LNCaP clone FGC (cell line): ENCODE measurements at places on chromosomes 5 and 9.
A peak's percentile ranks its signal among the peaks of the same experiment; 100 is the strongest.

DNA sequence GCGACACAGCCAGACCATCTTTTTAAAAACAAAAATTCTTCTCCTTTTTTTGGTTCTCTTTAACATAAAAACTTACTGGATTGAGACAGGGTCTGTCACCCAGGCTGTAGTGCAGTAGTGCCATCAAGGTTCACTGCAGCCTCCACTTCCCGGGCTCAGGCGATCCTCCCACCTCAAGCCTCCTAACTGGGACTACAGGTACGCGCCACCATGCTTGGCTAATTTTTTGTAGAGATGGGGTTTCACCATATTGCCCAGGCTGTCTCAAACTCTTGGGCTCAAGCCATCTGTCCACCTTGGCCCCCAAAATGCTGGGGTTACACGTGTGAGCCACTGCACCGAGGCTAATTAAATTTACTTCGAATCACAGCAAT is 13.8 kb downstream of the HNRNPK start:
- no peak for DNase-seq

GRCh38 chr5:38431242-38431853 is 125.1 kb downstream of the LIFR start:
- DNase-seq, result no peak

DNA sequence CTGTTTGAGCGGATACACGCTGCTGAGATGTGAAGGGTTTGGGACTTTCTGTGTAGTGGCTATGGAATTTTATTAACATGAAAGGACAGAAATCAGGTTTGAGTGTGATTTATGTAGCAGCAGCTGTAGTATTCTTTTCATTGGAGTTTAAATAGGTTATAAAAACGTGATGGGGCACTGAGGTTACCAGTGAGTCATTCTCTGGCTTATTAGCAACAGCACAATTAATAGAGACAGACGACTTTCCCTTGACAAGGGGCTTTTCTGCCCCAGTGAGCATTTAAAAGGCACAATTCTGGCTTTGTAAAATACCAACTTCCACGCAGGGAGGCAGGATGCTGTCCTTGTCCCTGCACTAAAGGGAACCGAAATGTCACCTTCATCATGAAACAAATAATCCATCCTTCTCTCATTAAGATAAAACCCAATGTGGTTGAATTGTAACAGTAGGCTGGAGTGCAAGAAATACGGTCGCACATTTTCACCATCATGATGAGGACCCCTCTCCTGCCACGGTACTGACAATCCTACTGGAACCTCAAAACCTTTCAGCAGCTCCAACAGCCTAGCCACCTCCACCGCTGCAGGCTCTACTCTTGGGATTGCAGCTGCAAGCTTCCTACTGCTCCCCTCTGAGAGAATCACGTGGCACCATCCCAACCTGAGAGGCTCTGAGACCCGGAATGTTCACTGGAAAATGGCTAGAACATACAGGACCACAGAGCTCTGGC is 293.9 kb downstream of the IRX1 start:
- no peak for DNase-seq

DNA sequence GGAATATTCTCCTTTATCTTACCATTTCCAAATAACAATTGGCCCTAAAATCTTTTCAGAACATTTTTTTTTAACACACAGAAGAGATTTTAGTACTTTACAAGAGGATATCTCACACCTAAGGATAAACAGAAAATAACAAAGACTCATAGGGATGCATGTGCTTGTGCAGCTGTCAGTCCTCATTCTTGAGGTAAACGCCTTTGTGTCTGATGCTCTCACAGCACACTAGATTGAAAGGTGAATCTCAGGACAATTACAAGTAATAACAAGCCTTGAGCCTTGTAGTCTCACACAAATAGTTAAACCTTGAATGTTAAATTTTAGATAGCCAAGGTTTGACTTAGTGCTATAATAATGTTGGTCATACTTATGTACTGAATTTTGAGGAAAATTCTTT is 439.2 kb downstream of the PTPRD start:
- no peak for DNase-seq

- DNase-seq, result no peak
Observed at GRCh38 chr5:39906146-39906545, 481.4 kb upstream of the DAB2 start.

GRCh38 chr9:117435630-117436261 is 20.9 kb upstream of the ASTN2 start:
- no peak for DNase-seq

GRCh38 chr5:55923865-55924500 is 70.8 kb downstream of the IL6ST start:
- no peak for DNase-seq

- no peak for DNase-seq
Observed at GRCh38 chr9:72734631-72735030, 213.2 kb downstream of the TMC1 start.

- DNase-seq, result no peak
Observed at GRCh38 chr9:123550012-123550411, 194.0 kb downstream of the CRB2 start.

GRCh38 chr9:69649566-69650250 is 22.5 kb downstream of the APBA1 start:
- DNase-seq, result no peak

DNA sequence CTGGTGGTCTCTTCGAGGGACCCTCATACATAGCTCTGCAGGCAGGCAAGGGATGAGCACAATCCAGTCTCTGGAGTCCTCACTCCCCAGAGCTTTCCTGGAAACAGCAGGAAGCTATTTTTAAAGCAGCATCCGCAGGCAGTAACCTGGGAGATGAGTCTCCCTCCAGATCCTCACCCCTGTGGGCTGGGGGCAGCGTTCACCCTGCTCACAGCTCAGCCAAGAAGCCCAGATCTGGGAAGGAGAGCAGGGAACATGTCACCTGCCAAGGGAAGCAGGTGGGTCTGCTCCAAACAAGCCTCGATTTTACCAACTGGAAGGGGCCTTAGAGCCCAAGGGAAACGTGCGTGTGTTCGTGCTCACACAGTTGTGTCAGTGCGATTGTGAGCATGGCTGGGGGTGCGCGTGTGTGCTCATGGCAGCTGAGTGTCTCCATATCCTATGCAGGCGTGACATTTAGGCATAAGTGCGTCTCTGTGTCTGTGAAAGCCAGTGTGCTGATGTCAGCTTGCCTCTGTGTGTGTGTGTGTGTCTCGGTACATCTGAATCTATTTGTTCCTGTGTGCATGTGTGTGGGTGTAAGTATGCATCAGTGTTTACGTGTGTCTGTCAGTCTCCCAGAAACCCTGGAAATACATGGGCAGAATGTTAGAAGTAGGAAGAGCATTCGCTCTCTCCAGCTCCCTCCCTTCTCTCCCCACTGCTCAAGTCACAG is 40.6 kb upstream of the CPLX2 start:
- DNase-seq, result no peak

GRCh38 chr9:38263532-38263931 is 129.0 kb upstream of the ALDH1B1 start:
- peak; percentile 33 for DNase-seq

DNA sequence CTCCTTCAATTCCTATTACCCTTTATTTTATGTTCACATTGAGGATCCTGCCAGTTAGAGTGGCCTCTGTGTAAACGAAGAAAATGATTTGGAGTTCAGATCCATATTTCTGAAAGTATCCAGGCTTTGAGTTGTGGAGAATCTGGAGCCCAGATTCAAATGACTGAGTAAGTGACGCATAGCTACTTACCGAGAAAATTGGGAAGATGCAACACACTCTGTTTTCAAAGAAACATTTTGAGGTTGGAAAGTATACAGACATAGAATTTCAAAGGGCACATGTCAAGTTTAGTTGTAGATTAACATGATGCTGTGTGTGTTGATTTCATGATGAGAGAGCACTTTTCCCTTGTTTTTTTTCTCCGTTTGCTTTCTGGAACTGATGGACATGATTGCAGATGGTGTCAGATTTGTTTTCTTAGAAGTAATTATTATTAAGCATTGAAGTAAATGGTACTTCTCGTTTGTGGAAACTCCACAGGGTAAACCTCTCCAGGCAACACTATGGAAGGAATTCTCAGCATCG is 148.1 kb downstream of the KDM4C start:
- DNase-seq, result no peak

DNA sequence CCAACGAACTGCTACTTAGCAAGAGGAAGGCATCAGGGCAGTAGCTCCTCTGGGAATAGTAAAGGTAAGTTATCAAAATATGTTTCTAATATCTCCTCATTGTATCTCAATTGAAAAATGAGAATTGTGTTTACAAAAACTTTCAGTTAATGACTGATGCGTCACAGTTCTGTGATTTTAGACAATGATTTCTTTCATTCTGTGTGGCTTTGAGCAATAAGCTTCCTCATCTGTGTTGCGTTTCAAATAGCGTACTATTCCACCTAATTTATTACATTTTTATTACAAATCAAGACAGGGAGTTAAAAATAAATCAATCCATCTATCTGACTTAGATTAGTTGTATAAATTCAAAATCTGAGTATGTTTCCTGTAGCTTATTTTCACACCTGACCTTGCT is 145.0 kb downstream of the CAAP1 start:
- DNase-seq, result no peak

DNA sequence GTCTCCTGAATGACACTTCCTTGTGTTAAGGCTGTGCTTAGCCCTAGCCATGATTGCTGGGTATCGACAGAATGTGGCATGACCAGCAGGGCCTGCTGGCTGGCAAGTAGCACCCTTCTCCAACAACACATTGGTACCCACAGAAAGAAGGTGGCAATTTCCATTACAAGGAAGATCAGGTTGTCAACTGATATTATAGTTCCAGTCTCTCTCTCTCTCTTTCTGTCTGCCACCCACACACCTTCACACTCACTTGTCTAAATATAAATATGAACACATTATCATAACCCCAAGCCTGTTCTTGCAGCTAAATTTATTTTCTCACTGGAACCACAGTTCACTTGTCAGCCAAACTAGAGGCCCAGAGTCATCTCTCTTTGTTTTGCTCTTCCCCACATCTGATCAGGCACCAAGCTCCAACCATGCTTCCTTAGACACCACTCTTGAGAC is 408.1 kb upstream of the PIK3R1 start:
- DNase-seq, result no peak

DNA sequence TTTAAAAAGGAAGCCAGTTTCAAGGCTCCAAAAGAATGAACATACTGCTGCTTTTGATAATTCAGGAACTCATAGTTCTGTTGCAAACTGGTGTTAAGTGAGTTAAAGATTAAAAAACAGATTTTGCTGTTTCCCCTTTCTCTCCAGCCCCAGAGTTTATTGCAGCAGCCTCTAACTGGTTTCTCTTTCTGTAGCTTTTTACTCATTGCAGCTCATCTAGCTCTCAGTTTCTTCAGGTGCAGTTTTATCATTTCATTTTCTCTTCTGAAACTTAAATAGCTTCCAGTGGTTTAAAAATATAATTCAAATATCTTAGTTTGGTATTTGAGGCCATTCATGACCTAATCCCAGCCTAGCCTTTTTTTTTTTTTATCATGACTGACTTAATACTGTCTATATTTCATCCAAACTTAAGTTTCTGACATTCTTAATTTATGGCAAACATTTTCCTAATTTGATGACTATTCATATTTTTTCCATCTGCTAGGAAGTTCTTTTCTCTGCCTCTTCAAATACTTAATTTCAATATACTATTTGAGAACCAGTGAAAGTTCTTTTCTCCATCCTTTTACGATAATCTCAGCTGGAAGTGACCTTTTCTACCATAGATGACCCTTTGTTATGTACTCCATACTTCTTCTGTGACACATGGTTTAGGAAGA is 252.7 kb upstream of the GRIA1 start:
- no peak for DNase-seq

DNA sequence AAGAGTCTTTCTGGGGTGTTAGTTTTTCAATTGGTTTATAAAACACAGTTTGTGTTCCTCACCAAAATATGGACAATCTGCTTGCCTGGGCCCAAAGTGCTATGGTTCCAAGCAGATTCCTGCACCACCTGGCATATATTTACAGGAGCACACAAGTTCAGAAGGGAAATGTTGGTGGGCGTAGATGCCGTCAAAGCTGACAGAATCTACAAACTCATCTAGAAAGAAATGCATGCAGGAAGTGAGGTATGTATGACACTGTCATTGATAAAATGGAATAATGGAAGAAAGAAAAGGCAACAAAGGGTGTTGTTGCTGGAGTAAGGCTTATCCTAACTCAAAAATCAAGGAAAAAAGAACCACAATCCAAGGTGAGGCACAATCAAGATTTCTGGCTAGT is 225.8 kb downstream of the MLLT3 start:
- no peak for DNase-seq

GRCh38 chr5:177162379-177162778 is 28.8 kb downstream of the NSD1 start:
- no peak for DNase-seq

DNA sequence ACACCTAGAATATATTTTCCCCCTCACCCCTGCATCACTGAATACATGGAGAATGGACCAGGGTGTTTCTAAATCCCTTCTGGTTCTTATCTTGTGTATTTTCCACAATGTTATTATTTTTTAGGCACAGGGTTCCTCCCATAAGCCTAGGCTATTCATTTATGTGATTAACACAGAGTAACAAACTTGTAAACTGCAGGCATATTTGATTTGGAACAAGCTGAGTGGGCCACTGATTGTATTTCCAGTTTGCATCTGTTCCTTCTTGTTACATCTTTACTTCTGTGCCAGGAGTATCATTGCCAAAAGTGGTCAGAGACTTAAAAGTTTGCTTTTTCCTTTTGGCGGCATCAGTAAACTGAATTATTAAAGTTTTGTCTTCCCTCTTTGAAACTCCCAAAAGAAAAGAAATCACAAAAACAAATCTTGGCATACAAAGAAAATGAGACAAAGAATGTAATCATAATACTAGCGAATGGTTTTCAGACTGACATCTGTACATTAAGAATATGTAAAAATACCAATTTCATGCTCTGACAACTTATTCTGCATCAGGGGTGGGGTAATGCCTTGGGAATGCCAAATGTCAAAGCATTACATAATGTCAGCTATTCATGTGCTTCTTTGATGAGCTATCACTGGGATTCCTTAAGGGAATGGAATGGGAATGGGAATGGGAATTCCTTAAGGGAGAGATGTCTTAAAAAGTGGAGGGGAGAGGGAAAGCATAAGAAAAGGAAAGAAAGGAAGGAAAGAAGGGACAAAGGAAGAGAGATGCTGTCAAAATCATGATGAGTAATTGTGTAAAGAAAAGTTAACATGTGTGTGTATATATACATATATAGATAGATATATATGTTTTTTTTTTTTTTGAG is 22.2 kb upstream of the PAX5 start:
- peak; percentile 91 for DNase-seq

- no peak for DNase-seq
Observed at GRCh38 chr5:108382784-108383330, 959 bp upstream of the FBXL17 start.

DNA sequence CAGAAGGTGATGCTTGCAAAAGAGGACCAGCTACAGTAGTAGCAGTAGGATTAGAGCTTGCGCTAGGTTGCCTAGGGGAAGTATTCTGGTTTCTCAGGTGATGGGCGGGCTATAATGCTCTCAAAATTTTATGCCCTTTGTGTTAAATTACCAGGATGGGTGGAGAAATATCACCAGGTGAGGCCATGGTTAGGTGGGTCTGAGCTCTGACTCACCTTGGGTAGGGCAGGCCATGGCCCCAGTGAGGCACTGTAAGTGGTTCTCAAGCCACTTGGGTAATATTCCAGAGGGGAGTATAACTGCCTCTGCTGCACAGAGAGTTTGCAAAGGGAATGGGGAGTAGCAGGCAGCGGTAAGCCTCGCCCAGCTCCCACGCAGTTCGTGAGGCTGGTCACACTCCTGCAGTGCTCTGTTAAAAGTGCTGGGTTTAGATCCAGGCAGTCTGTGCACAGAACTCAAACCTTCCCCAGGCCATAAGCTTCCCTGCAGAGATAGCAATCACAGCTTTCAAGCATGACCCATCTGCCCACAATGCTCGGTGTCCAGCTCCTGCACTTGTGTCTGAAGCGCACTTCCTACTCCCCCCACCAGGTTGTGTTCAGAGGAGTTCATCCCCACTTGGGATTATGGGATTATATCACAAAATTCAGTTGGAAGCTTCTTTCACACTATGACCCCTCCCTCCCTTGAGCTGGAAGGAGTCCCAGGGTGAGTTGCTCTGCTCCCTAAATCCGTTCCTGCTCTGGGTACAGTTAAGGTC is 575.0 kb downstream of the CHSY3 start:
- no peak for DNase-seq
